ENCODE measurements at places on chromosomes 7 and 10.

GRCh38 chr7:37853468-37853867 lies 5.1 kb downstream of the NME8 start:
- peak; percentile 6 for DNase-seq

- no peak for DNase-seq
Observed at GRCh38 chr7:47559306-47560220, 22.3 kb downstream of the TNS3 start.

DNA sequence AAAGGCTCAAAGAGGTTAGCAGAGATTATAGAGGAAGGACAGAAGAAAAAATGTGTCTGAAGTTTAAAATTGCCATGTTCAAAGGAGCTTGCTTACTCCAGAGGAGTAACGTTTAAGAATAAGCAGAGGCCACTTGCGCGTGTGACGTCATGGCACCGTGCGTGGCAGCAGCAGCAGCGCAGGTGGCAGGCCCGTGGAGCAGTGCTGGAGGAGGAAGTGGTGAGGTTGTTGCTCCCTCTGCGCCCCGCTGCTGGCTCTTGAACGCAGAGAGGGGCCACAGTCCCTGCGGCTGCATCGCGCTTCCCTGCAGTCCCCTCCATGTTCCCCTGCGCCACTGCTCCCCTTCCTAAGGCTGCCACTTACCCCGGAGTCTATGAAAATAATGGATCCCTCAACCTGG lies 37.5 kb downstream of the GDI2 start:
- DNase-seq, result no peak

DNA sequence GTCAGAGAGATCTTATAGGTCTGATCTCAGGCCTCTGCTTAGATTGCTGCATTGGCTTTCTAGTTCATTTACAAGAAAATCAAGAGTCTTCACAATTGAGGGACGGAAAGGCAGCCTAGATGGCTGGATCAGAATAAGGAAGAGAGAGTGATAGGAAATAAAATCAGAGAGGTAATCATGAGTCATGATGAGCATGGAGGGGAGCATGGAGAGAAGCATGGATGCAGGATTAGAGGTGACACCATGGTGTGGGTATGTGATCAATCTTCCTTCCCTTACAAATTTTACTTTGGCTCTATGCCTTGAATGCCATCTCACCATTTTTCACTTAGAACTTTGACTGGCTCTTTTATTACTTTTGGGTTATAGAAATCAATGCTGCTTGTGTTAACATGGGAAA lies 1.4 kb downstream of the BCCIP start:
- peak; percentile 76 for DNase-seq

- no peak for DNase-seq
Observed at GRCh38 chr10:76124280-76124679, 692.9 kb downstream of the LRMDA start.

GRCh38 chr7:143974459-143974858 lies 19.8 kb downstream of the OR2F1 start:
- DNase-seq, result peak; percentile 48

GRCh38 chr7:135645296-135645904 lies 16.9 kb upstream of the STMP1 start:
- peak; percentile 83 for DNase-seq

Measured in GM23248 (cell line).